ENCODE measurements at places on chromosomes 7 and 10.

DNA sequence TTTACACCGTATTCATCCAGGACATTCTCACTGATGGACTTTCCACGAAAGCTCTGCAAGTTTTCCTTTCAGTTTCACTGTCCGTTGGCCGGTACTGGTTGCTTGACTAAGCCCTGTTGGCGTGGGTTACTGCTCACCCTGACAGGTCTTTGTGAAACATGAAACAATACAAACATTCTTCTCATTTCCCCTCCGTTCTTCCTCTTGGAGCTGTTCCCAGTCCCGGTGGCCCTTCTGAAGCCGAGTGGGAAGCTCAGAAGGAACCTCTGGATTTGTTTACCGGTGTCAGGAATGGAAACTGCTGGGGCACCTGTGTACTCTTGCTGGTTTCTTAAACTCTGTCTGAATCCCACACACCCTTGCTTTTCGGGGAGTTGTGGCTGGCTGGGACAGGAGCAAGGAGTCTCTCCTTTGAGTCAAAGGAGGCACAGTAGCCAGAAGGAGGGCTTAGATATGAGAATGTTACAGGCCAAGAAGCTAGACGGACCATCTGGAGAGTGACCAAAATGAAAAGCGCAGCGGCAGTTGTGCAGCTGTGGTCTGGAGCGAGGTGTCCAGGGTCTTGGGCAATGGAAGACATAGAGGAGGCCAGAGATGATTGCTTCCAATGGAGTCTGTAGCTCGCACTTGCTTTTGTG, 45.7 kb downstream of the LYZL2 start:
- peak; percentile 64 for DNase-seq

DNA sequence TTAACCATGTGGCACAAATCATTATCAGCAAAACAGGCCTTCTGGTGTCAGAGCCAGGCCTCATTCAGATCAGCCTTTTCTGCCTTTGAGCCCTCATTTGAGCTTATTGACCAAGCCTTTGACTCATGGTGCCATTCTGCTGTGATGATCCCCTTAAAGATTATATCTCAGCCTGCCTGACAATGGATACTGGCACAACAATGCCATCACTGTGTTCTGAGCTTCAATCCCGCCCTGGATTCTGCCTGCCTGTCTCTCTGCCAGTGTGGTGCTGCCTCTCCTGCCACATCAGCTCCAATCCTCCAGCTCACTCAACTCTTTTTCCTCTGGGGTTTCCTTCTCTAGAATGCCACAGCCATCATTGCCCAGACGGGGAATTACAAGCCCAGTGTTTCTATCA, 52.6 kb downstream of the SRI start:
- DNase-seq, result no peak

- no peak for DNase-seq
Measured at GRCh38 chr7:131425992-131426391, 98.3 kb downstream of the MKLN1 start.

DNA sequence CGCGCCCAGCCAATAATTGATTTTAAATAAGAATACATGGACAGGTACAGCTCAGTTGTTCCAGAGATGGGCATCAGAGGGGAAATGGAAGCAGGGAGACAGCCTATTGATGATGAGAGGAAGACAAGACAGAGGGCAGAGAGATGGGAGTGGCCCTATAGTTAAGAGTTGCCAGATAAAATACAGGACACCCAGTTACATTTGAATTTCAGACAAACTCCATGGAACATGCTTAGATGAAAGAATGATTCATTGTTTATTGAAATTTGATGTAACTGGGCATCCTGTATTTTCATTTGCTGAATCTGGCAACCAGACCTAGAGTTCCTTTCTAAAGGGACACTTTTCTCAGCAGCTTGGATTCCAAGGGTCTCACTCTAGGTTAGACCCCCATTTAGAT, 341.1 kb downstream of the FRMD4A start:
- DNase-seq, result no peak

- DNase-seq, result peak; percentile 47
Measured at GRCh38 chr7:77258014-77258413, 58.4 kb upstream of the FGL2 start.

DNA sequence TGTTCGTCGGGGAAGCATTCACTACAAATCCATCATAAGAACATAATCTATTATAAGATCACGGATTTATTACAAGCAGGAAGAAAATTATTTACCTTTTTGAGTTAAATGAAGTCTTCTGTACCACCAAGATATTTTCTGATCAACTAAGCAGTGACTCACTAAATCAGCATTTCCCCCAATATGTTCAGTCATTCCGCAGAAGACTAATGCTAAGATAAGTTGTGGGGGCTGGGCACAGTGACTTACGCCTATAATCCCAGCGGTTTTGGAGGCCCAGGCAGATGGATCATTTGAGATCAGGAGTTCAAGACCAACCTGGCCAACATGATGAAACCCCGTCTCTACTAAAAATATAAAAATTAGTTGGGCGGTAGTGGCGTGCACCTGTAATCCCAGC, 144.2 kb upstream of the EGR2 start:
- DNase-seq, result peak; percentile 12

- peak; percentile 52 for DNase-seq
Measured at GRCh38 chr7:129089521-129090212, 34.8 kb upstream of the TNPO3 start.

DNA sequence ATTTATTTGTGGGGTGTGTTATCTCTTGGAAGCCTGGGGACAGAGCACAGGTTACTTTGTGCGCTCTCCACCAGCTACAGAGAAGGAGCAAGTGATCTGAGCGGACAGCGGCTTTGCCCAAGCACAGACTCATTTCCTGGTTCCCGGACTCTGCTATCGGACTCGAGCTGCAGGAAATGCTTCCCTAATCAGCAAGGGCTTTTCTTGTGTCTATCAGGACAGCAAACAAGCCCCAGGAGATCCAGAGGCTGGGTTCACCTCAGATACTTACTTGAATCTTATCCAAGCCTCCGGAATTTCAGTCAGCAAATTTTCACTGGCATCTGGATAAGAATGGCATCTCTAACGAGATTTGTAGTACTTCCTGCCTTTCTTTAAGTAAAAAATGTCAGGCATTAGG, 27.8 kb downstream of the MRC1 start:
- peak; percentile 61 for DNase-seq

- no peak for DNase-seq
Measured at GRCh38 chr10:29317027-29317420, 28.2 kb downstream of the LYZL1 start.

- DNase-seq, result peak; percentile 51
Measured at GRCh38 chr7:123372368-123372767, 162.0 kb downstream of the IQUB start.

DNA sequence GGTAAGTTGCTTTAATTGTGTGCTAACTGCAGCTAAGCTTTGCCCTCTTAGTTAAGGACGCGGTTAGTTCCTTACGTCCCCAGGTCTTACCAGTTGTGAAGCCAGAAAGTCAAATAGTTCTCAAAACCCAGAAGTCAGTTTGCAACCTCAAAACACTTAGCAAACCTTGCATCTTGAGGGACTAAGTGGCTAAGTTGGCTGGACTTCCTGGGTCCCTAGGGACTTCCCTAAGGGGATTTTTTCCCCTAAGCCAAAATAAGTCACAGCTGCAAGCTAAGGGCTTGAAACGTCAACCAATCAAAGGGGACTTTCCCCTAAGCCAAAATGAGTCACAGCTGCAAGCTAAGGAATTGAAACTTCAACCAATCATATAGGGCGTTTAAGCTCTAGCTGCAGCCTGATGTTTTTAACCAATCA, 36.2 kb upstream of the HECW1 start:
- DNase-seq, result peak; percentile 28

GRCh38 chr10:14423111-14423744, 92.5 kb upstream of the FRMD4A start:
- no peak for DNase-seq

DNA sequence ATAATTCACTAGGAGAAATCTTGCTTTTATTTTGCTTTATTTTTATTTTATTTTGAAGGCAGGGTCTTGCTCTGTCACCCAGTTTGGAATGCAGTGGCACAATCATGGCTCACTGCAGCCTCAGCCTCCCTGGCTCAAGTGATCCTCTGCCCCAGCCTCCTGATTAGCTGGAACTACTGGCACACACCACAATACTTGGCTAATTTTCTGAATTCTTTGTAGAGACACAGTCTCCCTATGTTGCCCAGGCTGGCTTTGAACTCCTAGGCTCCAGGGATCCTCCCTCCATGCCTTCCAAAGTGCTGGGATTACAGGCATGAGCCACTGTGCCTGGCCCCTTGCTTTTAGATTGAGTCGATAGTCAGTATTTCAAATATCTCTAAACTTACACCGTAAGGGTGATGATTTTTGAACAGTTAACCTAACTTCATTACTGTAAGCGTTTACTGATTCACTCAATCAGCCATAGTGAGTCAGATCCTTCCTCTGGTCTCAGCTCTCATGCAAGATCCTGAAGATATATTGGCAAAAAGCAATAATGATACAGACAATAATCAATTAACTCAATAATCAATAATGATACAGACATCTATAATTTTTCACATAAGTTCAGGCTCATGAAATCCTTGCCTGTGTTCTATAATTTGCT, 239.5 kb downstream of the KIAA1217 start:
- peak; percentile 46 for DNase-seq

DNA sequence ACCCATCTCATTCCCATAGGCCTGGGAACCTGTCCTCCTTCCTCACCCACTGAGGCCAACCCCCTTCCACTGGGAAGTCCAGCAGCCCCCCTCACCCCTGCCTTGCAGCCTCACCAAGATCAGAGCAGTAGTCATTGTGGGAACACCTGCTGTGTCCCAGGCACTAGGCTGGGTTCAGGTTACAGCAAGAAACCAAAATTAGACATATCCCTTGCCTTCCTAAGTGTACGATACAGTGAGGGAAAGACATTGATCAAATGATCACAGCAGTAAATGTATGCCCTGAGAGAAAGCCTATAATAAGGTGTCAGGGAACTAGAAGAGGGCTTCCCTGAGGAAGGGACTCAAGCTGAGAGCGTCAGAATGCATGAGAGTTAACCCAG, 17.0 kb upstream of the C10orf105 start:
- no peak for DNase-seq

GRCh38 chr7:121544726-121545125, 148.6 kb upstream of the FAM3C start:
- peak; percentile 88 for DNase-seq

DNA sequence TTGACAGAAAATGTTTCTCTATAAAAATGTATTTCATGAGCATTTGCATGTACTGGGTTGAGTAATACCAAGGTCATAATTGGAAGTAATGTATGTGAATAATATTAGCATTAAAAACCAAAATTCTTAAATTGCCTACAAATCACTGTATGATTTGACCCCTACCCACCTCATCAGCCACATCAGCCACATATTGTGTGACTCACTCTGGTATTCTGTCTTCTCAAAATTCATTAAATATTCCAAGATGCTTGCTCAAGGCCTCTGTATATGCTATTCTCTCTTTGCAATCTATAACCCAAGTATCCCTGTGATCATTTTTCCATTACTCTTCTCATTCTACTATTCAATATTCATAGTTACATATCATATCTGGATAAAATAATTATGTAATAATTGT, 21.4 kb downstream of the POT1 start:
- DNase-seq, result no peak

- DNase-seq, result no peak
Measured at GRCh38 chr10:117450940-117451339, 75.7 kb upstream of the PDZD8 start.

GRCh38 chr7:22867003-22867402, 44.4 kb upstream of the TOMM7 start:
- DNase-seq, result no peak

Measured in mesenchymal stem cell (in vitro differentiated cells and primary cell).